ENCODE measurements at places on chromosomes 5 and 9.

GRCh38 chr9:93172666-93173364, 11.1 kb upstream of the WNK2 start:
- DNase-seq: no peak

DNA sequence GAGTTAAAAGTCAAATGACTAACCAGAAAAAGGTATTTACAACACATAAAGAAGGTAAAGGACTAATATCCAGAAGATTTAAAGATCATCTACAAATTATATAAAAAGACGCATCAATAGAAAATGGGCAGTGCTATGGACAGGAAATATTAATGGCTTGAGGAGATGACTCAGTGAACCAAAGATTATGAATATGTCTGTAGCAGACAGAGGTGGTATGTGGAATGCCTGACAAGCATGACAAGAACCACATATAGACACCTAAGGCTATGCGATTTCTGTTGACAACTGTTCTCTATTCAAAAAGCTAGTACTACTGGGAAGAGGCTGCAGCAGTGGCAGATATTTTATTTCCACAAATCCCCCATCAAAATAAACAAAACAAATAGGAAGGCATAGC, 177.0 kb upstream of the SH3GL2 start:
- no peak for DNase-seq

GRCh38 chr5:30878746-30879145, 314.7 kb upstream of the CDH6 start:
- DNase-seq: no peak

- no peak for DNase-seq
Measured at GRCh38 chr9:79037338-79037737, 534.4 kb upstream of the TLE4 start.

DNA sequence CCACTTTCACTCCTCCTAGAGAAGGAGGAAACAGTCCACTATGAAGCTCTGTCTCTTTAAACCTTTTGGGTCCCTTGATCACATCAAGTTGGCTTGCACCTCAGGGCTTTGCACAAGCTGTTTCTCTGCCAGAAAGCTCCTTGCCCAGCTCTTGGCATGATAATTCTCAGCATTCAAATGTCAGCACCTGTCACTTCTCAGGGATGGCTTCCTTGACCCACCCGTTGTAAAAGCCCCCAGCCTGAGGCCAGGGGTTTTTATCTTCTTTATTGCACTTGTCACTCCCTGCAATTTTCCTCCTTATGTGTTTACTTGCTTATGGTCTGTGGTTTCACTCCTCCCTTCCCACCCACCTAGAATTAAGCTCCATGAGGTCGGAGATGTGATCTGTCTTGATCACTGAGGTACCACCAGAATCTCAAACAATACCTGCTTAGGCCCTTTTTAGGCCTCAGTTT, 200.7 kb upstream of the TBC1D2 start:
- no peak for DNase-seq

DNA sequence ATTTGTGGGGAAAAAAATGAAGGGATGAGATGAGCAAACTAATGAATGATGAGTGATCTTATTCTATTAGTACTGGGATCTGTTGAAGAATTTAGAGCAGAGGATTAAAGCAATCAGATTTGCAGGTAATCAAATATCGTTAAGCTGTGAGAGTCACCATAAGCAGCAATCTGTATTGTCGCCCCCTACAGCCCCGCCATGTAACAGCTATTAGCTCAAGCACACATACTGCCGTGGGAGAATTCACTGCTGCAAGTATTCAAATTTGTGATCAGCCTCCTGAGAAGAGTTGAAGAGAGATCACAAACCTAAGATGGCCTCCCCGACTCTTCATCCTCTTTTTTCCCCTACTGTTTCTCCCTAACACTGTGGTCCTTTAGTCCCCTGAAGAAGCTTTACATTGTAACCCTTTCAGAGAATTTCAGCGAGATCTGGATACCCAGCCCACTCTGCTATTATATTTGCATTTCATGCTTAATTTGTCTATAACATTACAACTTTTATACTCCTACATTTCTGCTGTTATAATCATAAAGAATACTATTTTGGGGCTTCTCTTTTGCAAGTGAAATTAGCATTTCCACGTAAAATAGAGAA, 28.5 kb upstream of the PHF24 start:
- DNase-seq: peak; percentile 52

GRCh38 chr9:6495466-6495865, 82.5 kb downstream of the UHRF2 start:
- no peak for DNase-seq

DNA sequence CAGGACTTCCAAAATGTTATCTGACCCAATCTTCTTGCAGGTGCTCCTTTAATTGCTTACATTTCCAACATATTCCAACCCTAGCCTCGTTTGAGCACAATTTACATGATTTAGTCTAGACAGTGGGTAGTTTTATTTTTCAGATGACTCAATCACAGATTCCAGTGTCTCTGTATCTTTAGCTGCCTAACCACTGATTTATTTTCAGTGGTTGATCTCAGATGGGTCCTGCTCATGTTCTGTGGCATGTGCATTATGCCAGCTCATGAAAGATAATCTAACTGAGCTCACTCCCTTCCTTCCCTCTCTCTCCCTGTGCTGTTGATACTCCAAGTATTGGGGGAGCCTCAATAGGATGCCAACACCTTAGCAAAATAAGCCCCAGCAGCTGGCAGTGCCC, 106.1 kb upstream of the ICE1 start:
- DNase-seq: no peak

DNA sequence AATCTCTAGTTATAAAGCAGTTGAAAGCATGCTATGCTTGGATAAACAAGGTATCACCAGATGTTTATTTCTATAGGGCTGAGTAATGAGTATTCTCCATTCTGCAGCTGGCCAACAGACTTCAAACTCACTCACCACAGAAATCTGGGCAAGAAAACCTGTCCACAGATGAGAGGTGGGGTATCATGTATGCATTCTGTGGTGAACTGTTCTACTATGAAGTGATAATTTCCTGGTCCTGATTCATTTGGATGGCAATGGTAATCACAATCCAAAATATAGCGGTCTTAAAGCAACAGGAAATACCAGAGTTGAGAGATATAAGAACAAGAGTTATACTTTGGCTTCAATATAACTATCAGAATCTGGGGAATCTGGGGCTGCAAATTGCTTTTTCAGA, 65.9 kb upstream of the EFNA5 start:
- no peak for DNase-seq

- no peak for DNase-seq
Measured at GRCh38 chr9:136697821-136698526, 10.7 kb upstream of the AGPAT2 start.

DNA sequence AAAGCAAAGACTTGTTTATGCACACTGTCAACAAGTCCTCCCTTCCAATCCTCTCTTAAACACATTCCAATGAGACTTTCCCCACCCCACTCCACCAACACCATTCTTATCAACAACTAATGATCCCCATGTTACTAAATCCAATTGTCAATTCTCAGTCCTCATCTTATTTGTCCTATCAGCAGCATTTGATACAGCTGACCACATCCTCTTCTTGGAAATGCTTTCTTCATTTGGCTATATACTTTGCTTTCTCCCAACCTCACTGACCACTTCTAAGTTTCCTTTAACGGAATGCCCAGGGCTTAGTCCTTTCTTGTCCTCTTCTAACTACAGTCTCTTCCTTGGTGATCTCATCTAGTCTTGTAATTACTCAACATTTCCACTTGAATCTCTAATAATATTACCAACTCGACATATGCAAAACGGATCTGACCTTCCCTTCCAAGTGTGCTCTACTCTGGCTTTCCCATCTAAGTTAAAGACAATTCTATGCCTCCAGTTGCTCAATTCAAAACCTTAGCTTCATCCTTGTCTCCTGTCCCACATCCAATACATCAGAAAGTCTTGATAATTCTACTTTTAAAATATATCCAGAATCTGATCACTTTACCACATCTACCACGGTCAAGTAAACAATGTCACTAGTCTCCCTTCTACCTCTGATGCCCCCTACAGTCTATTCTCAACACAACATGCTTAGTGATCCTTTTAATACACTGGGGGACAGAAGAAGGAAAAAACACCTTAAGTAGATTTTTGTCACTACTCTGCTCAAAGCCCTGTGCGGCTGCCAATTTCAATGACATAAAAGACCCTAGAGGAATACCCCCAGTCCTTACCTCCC, 25.5 kb downstream of the AGTPBP1 start:
- DNase-seq: no peak

DNA sequence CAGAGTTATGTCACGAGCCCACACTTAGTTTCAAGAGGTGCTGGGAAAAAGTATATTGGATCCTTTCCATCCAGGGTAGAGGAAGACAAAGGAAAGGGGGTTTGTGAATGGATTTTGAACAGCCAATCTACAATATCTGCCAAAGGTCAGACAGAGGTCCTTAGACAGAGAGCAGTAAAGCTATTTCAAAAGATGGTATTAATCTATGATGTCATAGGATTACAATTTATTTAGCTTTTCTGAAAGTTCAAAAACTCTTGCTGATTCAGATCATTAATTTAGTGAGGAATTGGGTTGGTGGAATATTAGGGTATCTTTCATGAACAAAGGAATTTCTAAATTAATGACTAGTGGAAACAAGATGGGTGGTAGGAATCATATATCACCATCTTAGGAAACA, 126.9 kb downstream of the NTRK2 start:
- DNase-seq: no peak

GRCh38 chr5:59062986-59063683, 480.3 kb downstream of the RAB3C start:
- DNase-seq: no peak

GRCh38 chr5:160926428-160926827, 74.4 kb upstream of the ATP10B start:
- DNase-seq: no peak

DNA sequence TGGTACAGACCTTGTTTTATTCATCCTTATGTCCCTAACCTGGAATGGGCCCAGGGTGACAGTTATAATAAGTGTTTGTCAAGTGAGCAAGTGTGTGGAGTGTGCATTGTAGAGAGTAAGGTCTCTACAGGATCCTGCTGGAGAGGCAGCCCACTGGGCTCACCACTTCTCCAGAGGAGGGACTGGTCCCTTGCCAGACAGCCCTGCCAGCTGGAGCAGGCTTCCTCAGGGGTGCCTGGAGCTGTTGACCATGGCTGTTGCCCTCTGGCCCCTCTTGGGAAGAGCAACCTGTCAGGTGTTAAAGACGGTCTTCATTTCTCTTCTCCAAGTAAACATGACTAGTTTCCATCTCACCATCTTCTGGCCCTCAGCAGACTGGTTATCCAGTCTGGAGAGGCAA, 20.0 kb downstream of the IRF1 start:
- no peak for DNase-seq

GRCh38 chr5:142074006-142074405, 34.6 kb upstream of the NDFIP1 start:
- no peak for DNase-seq

DNA sequence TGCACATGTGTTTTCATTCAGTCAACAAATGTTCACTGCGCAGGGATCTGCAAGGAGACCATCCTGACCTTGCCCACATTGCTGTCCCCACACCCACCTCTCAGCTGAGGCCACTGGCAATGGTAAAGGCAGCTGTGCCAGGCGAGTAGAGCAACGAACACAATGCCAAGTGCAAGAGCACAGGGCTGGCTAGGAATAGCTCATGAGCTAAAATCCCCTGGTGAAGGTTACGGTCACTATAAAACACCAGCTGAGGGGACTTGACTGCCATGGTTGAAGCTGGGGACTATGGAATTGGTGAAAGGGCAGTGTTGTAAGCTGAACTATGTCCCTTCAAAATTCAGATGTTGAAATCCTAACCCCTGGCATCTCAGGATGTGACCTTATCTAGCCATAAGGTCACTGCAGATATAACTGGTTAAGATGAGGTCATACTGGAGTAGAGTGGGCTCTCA, 96.1 kb downstream of the OTULIN start:
- no peak for DNase-seq

GRCh38 chr9:128323791-128324190, 1.2 kb downstream of the COQ4 start:
- DNase-seq: no peak

- DNase-seq: no peak
Measured at GRCh38 chr5:86536396-86536795, 81.3 kb upstream of the COX7C start.

DNA sequence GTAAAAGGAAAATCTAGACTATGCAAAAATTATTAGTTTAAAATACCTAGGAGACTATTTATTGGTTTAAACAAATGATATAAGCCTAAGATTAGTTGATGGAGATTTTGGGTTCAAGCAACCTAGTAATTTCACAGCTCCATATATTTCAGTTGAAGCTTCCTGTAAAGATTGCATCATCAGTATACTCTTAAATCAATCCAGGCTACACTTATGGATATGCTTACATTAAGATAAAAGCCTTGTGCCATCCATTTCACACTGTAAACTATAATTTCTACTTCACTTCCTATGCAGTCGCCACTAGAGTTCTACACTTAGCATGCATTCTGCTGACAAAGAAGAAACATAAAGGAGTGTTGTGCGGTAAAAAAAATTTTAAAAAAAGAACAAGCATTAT, 7.3 kb upstream of the LIX1 start:
- DNase-seq: no peak

DNA sequence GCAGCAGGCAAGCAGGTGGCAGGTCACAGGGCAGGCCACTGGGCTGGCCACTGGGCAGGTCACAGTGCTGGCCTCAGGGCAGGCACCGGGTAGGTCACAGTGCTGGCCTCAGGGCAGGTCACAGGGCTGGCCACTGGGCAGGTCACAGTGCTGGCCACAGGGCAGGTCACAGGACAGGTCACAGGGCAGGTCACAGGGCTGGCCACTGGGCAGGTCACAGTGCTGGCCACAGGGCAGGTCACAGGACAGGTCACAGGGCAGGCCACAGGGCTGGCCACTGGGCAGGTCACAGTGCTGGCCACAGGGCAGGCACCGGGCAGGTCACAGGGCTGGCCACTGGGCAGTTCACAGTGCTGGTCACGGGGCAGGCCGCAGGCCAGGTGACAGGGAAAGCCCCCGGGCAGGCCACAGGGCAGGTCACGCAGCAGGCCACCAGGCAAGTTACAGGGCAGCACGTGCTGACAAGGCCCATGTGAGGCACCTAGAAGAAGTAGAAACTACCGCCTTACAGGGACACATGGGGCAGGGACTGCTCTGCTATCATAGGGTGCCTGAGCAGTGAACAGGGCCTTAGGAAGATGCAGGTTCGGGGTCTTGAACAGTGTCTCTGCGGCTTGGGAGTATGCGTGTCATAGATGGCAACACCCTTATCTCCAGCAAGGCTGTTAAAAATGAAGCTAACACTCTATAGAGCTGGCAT, 18.6 kb upstream of the MED10 start:
- DNase-seq: no peak
